ENCODE measurements at places on chromosomes 3 and 15.

GRCh38 chr3:184757022-184757651, 45.3 kb upstream of the MAGEF1 start:
- DNase-seq: no peak

DNA sequence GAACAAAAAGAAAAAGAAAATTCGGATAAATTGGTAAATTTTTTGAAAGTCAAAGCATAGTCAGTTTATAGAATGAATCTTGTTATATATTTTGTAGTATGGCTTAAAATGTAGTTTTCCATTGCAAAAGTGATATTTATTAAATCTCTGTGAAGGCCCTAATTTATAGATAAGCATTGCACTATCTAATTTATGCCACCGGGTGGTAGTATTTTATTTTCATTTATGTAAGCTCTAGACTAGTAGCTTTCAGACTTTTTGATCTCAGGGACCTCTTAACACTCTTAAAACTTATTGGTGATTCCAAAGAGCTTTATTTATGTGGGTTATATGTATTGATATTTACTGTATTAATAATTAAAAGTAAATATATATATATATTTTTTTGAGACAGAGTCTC, 133.9 kb upstream of the LRRFIP2 start:
- no peak for DNase-seq

DNA sequence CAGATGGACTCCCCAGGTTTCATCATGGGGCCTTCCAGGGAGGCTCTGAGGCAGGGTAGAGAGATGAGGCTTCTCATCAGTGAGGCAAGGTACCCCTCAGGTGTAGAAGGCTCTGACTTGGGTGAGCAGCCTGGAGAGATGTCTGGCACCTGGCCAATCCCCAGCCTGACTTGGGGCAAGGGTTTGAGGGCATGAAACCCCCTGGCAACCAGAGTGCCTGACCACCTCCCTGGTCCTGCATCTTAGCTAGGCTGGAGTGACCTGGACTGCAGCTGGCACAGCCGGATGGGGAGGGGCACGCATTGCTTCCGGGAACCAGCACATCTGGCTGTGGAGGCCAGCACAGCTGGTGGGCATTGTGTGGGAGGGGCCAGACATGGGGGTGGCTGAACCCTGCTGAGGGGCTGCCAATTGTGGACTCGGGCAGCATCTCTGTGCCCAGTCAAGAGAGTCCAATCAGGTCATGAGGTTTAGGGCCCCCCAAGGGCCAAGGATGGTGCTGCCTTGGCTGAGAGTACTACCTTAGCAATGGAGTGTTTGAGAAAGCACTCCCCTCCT, 1.9 kb downstream of the ZBTB47 start:
- no peak for DNase-seq

DNA sequence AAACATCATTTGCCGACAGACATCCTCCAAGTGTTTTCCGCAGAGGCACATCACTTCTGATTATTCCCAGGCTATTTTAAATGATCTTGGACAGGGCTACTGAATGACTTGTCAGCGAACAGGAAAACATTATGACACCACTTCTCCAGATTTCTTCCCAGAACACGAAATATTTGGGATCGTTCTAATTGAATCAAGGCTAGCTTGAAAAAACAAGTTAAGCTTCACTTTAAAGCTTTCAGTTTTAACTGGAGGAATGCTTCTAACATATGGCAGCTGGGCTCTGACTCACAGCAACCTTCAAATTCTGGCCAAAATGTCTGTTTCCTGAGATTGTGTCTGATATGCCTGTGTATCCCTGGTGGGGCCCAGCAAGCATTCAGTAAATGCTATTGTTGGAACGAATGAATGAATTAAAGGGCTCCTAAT, 127.0 kb upstream of the ICE2 start:
- DNase-seq: no peak

DNA sequence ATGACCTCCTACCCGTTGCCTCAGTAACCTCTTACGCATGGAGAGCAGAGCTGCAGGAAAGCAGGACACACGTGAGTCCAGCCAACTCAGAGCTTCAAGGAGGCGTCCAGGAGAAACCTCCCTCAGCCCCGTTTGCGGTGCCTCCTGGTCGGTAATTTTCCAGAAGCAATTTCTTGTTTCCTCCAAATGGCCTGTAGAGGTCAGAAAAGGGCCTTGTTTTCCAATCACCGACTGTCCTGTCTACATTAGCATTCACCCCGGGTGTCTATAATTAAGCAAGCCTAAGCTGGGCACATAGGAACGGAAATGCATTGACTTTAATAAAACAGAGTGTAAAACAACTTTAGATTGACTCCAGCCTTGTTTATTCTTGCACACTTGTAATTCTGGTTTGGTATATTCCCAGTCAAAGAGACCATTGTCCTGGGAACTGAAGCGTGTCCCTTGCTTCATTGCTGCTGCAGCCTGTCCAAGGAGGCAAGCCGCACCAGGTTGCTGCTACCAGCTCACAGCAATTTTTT, 836.2 kb downstream of the AGBL1 start:
- DNase-seq: no peak

- DNase-seq: no peak
Observed at GRCh38 chr3:104244680-104245220, 1122.0 kb upstream of the ALCAM start.

DNA sequence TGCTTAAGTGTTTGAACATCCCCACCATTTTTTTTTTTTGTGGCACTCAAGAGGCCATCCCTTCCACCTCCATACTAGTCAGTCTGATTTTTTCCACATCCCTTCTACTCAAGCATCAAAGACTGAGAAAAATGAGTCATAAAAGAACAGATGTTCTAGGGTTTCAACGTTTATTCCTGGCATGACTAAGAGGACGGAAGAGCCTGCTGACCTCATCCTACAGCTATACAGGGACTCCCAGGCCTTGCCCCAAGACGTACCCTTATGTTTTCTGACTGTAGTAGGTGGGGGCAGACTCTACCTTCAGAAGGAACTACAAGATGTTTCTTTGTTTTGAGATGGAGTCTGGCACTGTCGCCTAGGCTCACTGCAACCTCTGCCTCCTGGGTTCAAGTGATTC, 3.3 kb upstream of the ITPKA start:
- peak; percentile 83 for DNase-seq

DNA sequence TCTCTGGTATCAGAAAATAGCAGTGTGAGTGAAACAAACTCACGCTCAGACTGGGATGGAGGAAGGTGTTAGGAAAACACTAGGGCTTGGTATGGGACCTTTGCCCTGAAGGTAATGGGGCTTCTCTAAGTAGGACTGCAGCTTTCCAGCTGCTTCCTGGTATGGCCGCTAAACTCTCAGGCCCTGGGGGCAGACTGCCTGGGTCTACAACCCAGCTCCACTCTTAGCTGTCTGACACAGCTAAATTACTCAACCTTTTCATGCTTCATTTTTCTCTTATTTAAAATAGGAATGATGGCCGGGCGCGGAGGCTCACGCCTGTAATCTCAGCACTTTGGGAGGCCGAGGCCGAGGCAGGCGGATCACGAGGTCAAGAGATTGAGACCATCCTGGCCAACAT, 5.2 kb upstream of the YEATS2 start:
- DNase-seq: no peak

- no peak for DNase-seq
Observed at GRCh38 chr3:16147220-16147994, 27.1 kb upstream of the GALNT15 start.

DNA sequence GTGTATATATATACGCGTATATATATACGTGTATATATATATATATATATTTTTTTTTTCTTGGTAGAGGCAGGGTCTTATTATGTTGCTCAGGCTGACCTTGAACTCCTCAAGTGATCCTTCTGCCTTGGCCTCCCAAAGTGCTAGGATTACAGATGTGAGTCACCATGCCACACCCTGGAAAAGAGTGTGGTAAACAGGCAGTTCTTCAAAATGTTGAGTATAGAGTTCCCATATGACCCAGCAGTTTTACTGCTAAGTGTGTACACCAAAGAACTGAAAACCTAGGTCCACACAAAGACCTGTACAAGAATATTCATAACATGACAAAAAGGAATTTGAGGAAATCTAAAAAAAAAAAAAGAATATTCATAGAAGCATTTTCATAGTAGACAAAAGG, 71.8 kb upstream of the GCNT3 start:
- no peak for DNase-seq

DNA sequence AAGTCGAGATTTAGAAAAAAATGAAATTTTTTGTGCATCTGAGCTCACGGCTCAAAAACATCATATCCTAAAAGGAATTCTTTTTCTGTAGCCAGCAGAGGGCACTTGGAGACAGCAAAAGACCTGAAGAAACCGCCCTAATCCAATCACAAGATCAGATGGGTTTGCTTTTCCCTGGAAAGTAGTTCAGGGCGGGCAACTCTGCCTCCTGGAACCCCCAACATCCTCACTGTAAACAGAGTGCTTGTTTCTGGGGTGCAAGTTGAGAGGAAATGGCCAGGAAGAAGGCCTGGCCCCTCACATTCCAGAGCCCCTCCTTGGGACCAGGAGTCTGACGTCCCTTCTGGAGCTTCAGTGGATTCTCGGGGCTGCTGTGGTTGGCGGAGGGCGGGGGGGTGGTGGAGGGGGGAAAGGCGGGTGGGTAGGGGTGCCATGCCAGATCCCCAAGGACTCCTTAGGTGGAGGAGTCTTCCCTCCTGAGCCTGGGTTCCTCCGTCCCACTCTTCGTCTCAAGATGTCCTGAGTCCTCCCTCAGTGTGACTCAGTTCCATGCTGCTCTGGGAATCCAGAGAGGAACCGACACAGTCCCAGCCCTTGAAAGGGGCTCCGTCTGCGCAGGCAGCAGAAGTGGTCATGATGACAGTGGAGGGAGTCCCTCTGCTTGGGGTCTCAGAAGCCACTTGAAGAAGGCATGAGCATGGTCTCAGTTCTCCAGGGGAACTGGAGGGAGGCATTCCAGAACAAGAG, 35.9 kb downstream of the CCK start:
- peak; percentile 9 for DNase-seq

DNA sequence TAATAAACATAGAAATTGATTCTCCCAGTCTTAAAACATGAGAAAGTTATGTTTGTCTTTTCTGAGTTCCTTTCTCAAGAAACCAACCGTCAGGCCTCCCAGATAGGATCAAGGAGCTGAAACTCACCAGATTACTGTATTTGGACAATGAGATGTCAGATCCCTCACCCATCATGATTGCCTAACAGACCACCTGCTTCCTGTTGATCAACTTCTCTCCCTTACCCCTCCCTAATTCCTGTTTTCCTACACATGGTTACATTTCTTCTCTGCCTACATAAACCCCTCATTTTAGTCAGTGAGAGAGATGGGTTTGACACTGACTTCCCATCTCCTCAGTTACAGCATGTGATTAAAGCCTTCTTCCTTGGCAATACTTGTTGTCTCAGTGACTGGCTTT, 917.5 kb downstream of the FHIT start:
- DNase-seq: peak; percentile 38

- no peak for DNase-seq
Observed at GRCh38 chr15:98397419-98397818, 250.9 kb upstream of the IGF1R start.

Data from HL-60 (cell line).